Lower lobe of right lung (tissue), 2 donors: ENCODE measurements at places on chromosomes 12 and 14. TPM values are rescaled to one million over a fixed set of nuclear protein-coding genes. Genes with fewer than 3 reads are reported as not detected.

- no peak for DNase-seq
- H3K4me1 ChIP-seq, result no peaks in the 10 kb centered on the region
- no peaks in the 10 kb centered on the region for H3K36me3 ChIP-seq
- no peaks in the 10 kb centered on the region for H3K27me3 ChIP-seq
- H3K27ac ChIP-seq, result no peak overlapping the region
- H3K4me3 ChIP-seq, result no peak overlapping the region
Measured at GRCh38 chr12:24356240-24356804, 406.9 kb upstream of the SOX5 start.

DNA sequence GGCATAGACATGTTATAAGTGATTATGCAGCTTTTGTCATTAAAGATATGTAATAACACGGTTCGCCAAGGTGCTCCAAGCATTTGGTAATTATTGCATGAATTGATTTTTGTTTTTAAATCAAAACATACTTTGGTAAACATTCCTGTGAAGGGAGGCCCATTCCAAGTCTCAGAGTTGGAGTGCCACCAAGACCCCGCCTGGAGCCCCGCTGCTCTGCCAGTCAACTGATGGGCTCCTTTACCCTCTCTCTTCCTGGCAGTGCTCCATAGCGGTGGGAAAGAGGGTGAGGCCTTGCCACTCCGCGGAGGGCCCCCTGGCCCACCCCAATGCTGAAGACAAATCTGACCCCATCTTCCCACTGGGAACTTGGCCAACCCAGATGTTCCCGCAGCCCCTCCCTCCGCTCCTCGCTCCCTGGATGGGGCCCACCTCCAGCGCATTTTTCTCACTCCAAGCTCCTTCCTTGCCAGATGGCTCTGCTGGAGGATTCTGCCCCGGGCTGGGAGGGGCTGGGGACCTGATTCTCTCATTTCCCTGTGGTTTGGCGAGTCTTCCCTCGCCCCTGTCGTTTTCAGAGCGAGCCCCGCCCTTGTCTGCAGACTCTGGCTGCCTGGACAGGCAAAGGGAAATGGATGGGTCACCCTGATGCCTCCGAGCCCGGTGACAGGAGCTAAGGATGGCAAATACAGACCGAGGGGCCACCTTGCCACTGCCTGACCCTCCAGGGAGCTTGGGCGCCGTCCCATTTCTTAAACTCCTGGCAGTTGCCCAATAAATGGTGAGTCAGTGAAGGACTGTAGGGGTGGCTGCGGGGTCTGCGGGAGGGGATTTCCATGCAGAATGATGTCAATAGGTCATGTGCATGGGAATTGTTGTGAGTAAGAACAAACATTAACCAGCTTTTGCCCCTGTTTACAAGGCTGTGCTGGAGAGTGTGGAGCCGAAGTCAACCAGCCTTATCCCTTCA is 9.2 kb upstream of the PAPLN start:
- H3K36me3 ChIP-seq, result peaks cover 18% of the 10 kb centered on the region
- no peaks in the 10 kb centered on the region for H3K27me3 ChIP-seq
- peaks cover 28% of the 10 kb centered on the region for H3K4me1 ChIP-seq
- no peak overlapping the region for H3K4me3 ChIP-seq
- H3K27ac ChIP-seq, result peak overlapping the region; percentile 10

GRCh38 chr14:70934084-70934483 is 26.8 kb downstream of the PCNX1 start:
- H3K36me3 ChIP-seq, result no peaks in the 10 kb centered on the region
- peak overlapping the region; percentile 14 for H3K27ac ChIP-seq
- no peak for DNase-seq
- peaks cover 38% of the 10 kb centered on the region for H3K4me1 ChIP-seq
- no peaks in the 10 kb centered on the region for H3K27me3 ChIP-seq

- no peaks in the 10 kb centered on the region for H3K27me3 ChIP-seq
- H3K36me3 ChIP-seq, result no peaks in the 10 kb centered on the region
- no peak overlapping the region for H3K27ac ChIP-seq
- no peaks in the 10 kb centered on the region for H3K4me1 ChIP-seq
- DNase-seq, result peak; percentile 56
Measured at GRCh38 chr14:26925876-26926584, 328.2 kb upstream of the NOVA1 start.

GRCh38 chr14:102540315-102541028 is 30.9 kb upstream of the ANKRD9 start:
- no peak overlapping the region for H3K4me3 ChIP-seq
- H3K27ac ChIP-seq, result no peak overlapping the region
- peaks cover 12% of the 10 kb centered on the region for H3K4me1 ChIP-seq

DNA sequence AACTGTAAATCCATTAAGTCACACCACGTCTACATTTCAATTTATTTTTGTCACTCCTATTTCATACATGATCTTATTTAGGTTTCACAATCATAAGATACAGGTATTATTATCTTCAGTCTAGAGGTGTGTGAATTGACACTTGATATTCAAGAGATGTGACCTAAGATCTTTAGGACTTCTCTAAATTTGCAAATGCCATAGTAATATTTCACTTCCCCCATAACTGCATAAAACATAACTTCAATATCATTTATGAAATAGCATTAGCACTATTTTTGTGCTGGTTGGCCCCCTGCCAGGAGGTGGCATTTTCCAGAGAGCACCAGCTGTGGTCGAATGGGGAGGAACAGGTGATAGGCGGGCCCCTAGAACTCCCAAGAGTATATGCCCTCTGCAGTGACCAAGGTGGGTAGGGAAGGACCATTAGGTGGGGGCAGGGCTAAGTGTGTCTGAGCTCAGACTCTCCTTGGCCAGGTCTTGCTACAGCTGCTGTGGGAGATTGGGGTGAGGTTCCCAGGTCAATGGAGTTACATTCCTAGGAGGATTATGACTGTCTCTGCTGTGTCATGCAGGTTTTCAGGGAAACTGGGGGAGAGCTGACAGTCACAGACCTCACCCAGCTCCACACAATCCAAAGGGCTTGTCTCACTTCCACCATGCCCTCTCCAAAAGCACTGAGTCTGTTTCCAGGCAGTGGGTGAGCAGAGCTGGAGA is 49.2 kb upstream of the ERGIC2 start:
- no peaks in the 10 kb centered on the region for H3K27me3 ChIP-seq
- H3K4me3 ChIP-seq, result no peak overlapping the region
- no peaks in the 10 kb centered on the region for H3K36me3 ChIP-seq
- H3K4me1 ChIP-seq, result peaks cover 9% of the 10 kb centered on the region
- no peak overlapping the region for H3K27ac ChIP-seq

DNA sequence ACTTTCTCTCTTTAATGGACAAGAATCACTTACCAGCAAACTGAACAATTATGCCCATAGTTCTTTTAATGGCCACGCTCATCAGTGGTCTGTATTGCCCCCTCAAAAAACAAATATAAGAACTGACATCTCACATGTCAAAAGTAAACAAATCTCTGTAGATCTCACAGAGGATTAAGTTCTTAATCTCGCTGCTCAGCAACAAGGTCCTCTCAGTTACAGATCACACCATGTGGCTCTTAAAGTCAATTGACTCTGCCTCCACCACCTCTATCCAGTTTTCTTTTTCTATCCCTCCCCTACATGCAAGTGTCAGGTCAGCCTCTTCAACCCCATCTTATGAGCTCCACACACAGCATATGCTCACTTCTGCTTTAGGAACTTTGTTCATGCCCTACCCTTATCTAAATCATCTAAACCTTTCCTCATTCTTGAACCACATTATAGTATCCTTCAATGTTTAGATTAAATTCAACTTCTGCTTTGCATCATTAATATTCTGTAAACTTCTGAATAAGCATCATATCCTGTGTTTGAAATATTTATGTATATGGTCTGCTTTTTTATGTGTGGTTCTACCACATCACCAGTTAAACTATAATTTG is 7.2 kb downstream of the ADAM20 start:
- H3K4me1 ChIP-seq, result no peaks in the 10 kb centered on the region
- peaks cover 5% of the 10 kb centered on the region for H3K36me3 ChIP-seq
- H3K27ac ChIP-seq, result no peak overlapping the region
- H3K4me3 ChIP-seq, result no peak overlapping the region

DNA sequence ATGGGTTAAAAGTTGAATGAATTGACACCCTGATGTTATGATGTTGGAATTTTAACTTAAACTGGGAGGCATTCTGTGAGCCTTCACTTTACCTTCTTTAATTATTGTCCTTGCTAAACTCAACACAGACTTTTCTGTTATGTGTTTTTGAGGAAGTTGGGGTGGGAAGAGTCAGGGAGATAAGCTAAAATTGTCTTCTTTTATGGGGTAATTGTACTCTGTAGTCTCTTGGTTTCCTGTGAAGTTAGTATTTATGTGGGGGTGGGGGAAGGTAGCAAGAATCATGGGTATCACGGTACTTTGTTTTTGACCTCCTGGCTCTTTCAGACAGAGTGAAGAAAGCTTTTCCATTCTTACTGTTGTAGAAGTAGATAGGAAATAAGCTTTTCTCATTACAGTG is 32.9 kb downstream of the RAB21 start:
- H3K36me3 ChIP-seq, result peaks cover 52% of the 10 kb centered on the region
- no peaks in the 10 kb centered on the region for H3K4me1 ChIP-seq
- no peak overlapping the region for H3K4me3 ChIP-seq
- no peak for DNase-seq

DNA sequence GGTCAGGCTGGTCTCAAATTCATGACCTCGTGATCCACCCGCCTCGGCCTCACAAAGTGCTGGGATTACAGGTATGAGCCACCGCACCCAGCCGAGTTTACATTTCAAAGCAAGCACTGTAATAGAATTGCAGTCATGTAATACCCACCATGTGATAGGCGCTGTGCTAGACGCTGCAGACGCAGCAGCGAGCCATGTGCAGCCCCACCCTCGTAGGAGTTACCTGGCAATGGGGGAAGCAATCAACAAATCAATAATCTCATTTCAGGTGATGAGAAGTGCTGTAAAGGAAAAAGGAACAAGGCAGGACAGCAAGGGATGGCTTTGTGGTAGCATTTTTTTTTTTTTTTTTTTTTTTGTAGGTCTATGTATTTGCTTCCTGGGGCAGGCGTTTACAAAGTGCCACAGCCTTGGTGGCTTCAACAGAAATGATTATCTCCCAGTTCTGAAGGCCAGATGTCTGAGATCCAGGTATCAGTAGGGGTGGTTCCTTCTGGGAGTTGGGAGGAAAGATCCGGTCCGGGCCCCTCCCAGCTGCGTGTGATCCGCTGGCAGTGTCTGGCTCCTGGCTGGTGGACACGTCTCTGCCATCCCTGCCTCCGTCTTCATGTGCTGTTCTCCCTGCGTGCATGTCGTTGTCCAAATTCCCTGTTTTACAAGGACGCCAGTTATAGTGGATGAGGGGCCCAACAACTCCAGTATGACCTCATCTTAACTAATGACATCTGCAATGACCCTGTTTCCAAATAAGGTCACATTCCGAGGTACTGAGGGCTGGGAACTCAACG is 72.8 kb downstream of the TNFAIP2 start:
- H3K27ac ChIP-seq, result no peak overlapping the region
- DNase-seq, result no peak
- no peaks in the 10 kb centered on the region for H3K27me3 ChIP-seq

DNA sequence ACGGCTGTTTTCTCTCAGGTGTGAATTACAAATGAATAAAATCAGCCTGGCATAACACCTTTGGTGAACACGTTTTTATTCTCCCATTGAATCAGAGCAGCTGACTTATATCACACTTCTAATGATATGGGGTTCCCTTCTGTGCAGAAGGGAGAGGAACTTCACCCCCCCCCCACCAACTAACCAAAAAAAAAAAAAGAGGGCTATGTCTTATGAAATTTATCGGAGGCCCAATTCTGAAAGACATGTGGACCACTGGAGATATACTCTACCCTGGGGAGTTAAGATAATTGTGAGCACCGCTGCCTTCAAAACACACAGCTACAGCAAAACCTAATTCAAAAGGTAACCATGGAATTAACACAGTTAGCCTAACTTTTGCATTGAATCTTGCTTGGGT is 4.6 kb downstream of the BCL11B start:
- no peak for DNase-seq
- no peaks in the 10 kb centered on the region for H3K36me3 ChIP-seq
- no peak overlapping the region for H3K4me3 ChIP-seq
- peaks cover 85% of the 10 kb centered on the region for H3K27me3 ChIP-seq

GRCh38 chr12:101117842-101118241 is 92.2 kb downstream of the SLC5A8 start:
- H3K27me3 ChIP-seq, result no peaks in the 10 kb centered on the region
- H3K4me3 ChIP-seq, result no peak overlapping the region
- H3K36me3 ChIP-seq, result no peaks in the 10 kb centered on the region
- no peaks in the 10 kb centered on the region for H3K4me1 ChIP-seq

GRCh38 chr12:51392556-51393237 is 1.5 kb upstream of the GALNT6 start:
- H3K36me3 ChIP-seq, result no peaks in the 10 kb centered on the region
- H3K27me3 ChIP-seq, result peaks cover 7% of the 10 kb centered on the region
- peak overlapping the region; percentile 79 for H3K27ac ChIP-seq

DNA sequence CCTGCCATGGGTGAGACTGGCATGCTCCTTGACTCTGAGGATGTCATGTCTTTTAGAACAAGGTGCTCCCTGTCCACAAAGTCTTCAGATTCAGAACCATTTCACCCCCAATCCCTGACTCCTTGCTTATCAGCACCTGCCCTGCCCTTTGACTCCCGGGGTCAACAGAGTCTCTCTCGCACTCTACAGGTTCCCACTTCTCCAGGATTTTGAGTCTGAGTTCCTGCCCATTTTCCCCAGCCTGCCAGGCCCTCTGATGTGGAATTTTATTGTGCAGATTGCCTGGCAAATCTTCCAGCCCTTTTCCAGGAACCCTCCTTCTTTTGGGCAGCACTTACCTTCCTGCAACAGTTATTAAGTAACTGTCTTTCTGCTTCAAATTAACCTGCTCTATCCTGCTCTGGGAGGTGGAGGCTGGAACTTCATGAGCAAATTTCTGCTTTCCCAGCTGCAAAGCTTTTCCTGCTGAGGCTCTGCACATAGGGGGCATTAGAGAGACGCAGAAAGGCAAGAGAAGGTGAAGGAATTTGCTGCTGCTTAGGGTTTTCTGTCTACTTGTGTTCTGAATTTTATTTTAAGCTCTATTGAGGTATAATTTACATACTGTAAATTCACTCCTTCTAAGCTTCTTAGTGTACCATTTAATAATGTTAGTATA is 259.1 kb downstream of the PCNX1 start:
- no peak overlapping the region for H3K27ac ChIP-seq
- DNase-seq, result no peak

DNA sequence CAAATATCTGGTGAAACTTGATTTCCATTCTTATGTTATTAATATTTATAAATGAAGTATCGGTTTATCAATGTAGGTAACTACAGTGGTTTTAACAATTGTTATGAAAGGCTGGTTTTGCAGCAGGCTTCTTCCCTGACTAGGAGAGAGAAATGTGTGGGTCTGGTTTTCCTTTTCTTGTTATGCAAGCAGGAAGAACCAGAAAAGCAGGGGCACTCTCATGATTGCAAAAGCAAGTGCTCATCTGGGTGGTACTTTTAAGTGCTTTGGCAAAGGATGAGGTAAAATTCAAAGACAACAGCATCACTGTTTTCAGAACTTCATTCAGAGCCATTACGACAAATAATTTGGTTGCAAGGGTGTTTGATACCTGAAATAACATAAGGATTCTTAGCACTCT is 105.6 kb downstream of the PTPRO start:
- no peak overlapping the region for H3K4me3 ChIP-seq
- no peak overlapping the region for H3K27ac ChIP-seq
- H3K36me3 ChIP-seq, result no peaks in the 10 kb centered on the region
- DNase-seq, result no peak
- H3K27me3 ChIP-seq, result no peaks in the 10 kb centered on the region

The IL22 gene
- not detected for total RNA-seq

The SELPLG gene
- total RNA-seq, result 59.9 TPM

The RNF212B gene
- total RNA-seq, result not detected

The ITGB7 gene
- 9.7 TPM for total RNA-seq

The KIF5A gene
- 0.09 TPM for total RNA-seq

The SLC10A1 gene
- not detected for total RNA-seq
